Stromal cell of bone marrow (primary cell): ENCODE measurements at places on chromosomes 2 and 18.

GRCh38 chr2:72964146-72964525 lies 46.8 kb downstream of the EMX1 start:
- no peak for DNase-seq

GRCh38 chr2:37642907-37643729 lies 28.3 kb downstream of the CDC42EP3 start:
- no peak for DNase-seq

DNA sequence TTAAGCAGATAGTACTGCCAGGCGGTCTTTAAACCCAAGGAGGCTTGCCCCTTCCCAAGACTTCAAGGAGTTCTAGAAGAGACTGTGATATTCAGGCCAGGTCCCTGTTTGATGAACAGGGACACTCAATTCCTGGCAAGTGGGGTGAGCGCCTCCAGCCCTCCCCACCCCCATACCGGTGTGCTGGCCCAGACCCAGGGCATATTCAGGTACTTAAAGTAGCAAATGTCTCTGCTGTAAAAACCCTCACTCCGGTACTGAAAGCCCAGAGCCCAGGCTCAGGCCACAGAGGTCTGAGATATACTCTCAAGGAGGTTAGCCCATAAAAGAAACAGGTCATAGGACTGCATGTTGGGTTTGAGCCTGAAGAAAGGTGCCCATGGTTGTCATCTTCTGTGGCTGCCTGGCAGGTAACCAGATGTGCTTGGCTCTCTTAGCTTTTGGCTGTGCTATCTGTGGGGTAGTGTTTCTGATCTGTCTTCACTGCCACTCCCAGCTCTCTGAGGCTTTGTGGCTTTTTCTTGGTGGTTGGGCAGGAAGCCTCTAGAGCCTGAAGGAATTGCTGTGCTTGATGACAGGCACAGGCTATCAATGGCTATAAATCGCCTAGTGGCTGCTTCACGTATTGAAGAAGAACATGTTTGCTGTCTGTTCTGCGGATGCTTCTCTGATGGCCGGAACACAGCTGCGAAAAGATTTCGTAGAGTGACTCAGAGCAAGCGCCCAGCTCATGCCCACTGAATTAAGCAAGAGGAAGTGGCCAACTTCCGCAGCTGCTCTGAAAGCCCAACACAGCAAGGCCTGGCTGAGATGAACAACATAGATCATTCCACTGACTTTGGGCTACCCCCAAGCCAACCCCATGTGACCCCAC lies 63.3 kb upstream of the ALPP start:
- DNase-seq, result peak; percentile 69

DNA sequence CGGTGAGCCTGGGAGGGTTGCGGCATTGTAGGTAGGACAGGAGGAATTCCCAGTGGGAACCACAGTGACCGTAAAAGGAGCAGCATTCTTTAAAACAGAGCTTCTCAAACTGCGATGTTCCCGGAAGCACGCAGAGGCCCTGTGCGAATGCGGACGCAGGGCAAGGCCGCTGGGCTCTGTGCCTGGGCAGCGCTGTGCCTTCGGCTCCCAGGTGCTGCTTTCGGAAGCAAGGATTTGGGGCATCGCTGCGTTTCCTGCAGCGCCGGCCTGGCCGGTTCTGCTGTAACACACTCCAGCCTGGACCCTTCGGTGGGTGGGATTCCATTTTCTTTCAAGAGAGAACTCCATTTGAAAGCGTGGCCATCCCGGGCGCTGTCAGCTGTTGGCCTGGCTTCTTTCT lies 118.6 kb downstream of the PTGR3 start:
- DNase-seq, result no peak

- no peak for DNase-seq
Observed at GRCh38 chr2:167048829-167049228, 160.5 kb downstream of the XIRP2 start.

GRCh38 chr2:179965291-179966258 lies 41.5 kb downstream of the CWC22 start:
- no peak for DNase-seq

DNA sequence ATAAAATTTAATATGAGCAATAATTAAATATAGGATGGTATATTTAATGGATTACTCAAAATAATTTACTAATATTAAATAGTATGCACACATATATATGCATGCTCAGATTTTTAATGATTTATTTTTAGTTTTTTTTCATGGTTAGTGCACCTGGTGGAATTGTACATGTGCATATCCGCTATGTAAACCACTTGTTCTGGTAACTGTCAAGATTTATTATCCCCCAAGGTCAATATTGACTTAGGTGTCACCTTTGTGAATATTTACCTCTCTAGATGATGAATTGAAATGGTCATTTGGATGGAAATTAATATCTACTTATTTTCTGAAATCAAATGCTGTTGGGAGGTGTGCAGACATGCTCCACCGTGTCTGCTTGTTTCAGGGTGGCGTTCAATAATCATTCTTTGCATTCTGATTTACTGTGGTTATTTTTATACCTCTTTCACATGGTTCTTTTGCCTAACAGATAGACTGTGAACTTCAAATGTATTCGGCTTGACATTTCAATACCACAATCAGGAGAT lies 14.7 kb downstream of the CNTNAP5 start:
- DNase-seq, result no peak

GRCh38 chr2:173968551-173968950 lies 3.4 kb upstream of the SP3 start:
- no peak for DNase-seq

GRCh38 chr2:207801259-207801658 lies 31.6 kb upstream of the FZD5 start:
- DNase-seq, result no peak
